CD4-positive, alpha-beta memory T cell (primary cell): ENCODE measurements at places on chromosomes 6 and 20.
A peak's percentile ranks its signal among the peaks of the same experiment; 100 is the strongest.

DNA sequence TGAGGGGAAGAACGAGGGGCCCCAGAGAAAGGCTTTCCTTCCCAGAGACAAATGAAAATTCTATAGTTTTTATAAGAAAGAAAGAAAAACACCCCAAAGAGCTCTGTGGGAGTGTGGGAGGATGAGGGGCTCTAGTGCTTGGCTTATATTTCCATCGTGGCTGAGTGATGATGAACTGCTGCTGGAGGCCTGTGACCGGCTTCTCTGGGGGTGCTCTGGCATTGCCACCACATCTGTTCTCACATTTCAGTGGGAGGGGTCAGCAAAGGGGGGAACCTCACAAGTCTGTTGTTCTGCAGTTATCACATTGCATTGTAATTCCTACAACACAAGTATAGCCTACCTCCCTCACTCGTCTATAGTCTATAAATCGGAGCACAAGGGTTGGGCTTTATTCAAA lies 67.6 kb upstream of the BACH2 start:
- no peak for DNase-seq
- no peaks in the 10 kb centered on the region for H3K36me3 ChIP-seq
- no peak overlapping the region for H3K27ac ChIP-seq

DNA sequence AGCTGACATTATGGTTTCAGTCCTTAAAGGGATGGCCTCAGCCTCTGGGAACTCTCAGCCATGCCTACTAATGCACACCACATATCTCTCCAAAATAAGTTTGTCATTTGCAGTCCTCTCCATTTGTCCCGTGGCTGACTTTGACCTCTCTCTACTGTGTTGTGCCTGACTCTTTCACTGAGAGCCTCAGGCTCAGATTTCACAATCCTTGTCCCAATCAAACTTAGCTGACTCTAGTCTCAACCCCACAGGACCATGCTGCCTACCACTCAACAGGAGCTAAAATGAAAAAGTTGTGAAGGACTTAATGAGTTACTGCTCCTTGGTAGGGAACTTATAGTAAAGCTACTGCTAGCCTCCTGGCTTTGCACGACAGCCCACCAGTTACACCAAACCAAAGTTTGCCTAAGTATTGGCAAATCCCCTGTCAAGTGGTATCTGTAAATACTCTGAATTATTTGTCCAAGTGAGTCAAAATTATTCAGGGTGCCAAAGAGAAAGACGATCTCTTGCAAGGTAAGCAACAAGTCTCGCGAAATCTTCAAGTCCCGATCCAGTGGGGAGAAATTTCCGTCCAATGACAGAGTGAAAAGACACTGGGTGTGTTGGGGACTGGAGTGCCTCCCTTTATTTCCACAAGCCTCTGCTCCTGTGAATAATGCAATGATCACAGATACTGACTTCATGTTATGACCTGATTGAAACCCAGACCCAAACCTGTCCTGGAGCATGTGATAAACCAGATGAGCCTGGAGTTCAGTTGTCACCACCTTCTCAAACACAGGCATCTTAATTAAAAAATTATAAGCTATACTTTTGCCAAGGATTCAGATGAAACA lies 124.4 kb upstream of the FOXQ1 start:
- no peak overlapping the region for H3K27ac ChIP-seq
- no peaks in the 10 kb centered on the region for H3K27me3 ChIP-seq
- no peaks in the 10 kb centered on the region for H3K4me1 ChIP-seq
- no peak for DNase-seq

- peaks cover 5% of the 10 kb centered on the region for H3K27me3 ChIP-seq
- peaks cover 12% of the 10 kb centered on the region for H3K4me1 ChIP-seq
- peaks cover 4% of the 10 kb centered on the region for H3K36me3 ChIP-seq
- no peak for DNase-seq
- no peak overlapping the region for H3K27ac ChIP-seq
Observed at GRCh38 chr6:43775535-43775885, 5.5 kb downstream of the VEGFA start.

- peaks cover 3% of the 10 kb centered on the region for H3K27me3 ChIP-seq
- H3K4me1 ChIP-seq, result no peaks in the 10 kb centered on the region
- no peaks in the 10 kb centered on the region for H3K36me3 ChIP-seq
- no peak overlapping the region for H3K27ac ChIP-seq
- no peak overlapping the region for H3K4me3 ChIP-seq
- DNase-seq, result no peak
Observed at GRCh38 chr6:99111590-99111989, 163.8 kb upstream of the FBXL4 start.

GRCh38 chr20:59158673-59159072 lies 4.9 kb upstream of the ZNF831 start:
- peak overlapping the region; percentile 97 for H3K27ac ChIP-seq
- no peaks in the 10 kb centered on the region for H3K27me3 ChIP-seq
- H3K4me1 ChIP-seq, result peaks cover 94% of the 10 kb centered on the region
- H3K36me3 ChIP-seq, result no peaks in the 10 kb centered on the region

- H3K36me3 ChIP-seq, result no peaks in the 10 kb centered on the region
- H3K27me3 ChIP-seq, result no peaks in the 10 kb centered on the region
- H3K4me3 ChIP-seq, result no peak overlapping the region
Observed at GRCh38 chr6:163577404-163577803, 162.9 kb downstream of the QKI start.

- no peaks in the 10 kb centered on the region for H3K4me1 ChIP-seq
- no peak overlapping the region for H3K4me3 ChIP-seq
- DNase-seq, result no peak
- no peak overlapping the region for H3K27ac ChIP-seq
Observed at GRCh38 chr20:40902661-40903060, 126.0 kb upstream of the TOP1 start.

DNA sequence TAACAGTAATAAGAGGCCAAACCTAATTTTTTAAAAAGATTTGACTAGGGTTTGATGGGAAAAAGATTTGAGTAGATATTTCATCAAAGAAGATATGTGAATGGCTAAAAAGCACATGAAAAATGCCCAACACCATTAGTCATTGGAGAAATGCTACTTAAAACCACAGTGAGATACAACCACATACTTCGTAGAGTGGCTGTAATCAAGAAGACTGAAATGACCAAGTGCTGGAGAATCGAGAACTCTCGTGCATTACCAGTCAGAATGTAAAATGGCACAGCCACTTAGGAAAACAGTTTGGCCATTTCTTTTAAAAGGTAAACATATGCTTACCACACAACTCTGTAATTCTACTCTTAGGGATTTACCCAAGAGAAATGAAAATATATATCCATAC lies 175.5 kb downstream of the EYA2 start:
- H3K4me3 ChIP-seq, result no peak overlapping the region
- DNase-seq, result no peak
- no peaks in the 10 kb centered on the region for H3K36me3 ChIP-seq
- H3K4me1 ChIP-seq, result no peaks in the 10 kb centered on the region

- no peak overlapping the region for H3K4me3 ChIP-seq
- no peaks in the 10 kb centered on the region for H3K36me3 ChIP-seq
- H3K27me3 ChIP-seq, result no peaks in the 10 kb centered on the region
- no peaks in the 10 kb centered on the region for H3K4me1 ChIP-seq
- no peak for DNase-seq
- no peak overlapping the region for H3K27ac ChIP-seq
Observed at GRCh38 chr6:102742028-102742427, 1348.5 kb downstream of the GRIK2 start.

- no peak for DNase-seq
- H3K36me3 ChIP-seq, result no peaks in the 10 kb centered on the region
- no peaks in the 10 kb centered on the region for H3K27me3 ChIP-seq
- no peak overlapping the region for H3K27ac ChIP-seq
Observed at GRCh38 chr20:22757424-22758183, 173.2 kb upstream of the FOXA2 start.
